ENCODE measurements at places on chromosomes 5 and 9.

GRCh38 chr5:123273984-123274383 lies 149.2 kb downstream of the CEP120 start:
- DNase-seq = no peak

DNA sequence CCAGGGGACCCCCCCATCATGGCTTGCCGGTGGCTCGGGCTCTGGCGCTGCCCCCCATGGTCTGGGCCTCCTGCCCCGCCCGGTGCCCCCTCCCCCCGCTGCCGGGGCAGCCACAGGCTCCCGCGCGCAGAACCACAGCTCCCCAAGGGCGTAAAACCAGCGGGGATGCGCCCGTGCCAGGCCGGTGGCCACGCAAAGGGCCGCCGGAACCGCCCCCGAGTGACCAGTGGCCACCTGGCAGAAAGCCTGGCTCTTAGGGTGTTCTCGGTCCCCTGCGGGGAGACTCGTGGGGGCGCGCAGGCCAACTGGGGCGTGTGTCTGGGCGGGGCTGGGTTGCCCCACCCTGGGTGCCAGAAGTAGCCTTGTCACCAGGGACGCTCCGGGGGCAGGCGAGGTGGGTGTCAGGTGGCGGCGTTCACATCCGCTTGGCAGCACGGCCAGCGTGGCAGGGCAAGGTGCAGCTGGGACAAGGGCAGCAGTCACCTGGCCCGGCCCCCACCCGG lies 515 bp upstream of the AGPAT2 start:
- DNase-seq = no peak

GRCh38 chr5:103902893-103903292 lies 340.3 kb upstream of the NUDT12 start:
- DNase-seq = no peak

GRCh38 chr5:5650949-5651348 lies 228.5 kb downstream of the ICE1 start:
- no peak for DNase-seq

- no peak for DNase-seq
Measured at GRCh38 chr9:131546336-131547084, 1.2 kb downstream of the PRRT1B start.

DNA sequence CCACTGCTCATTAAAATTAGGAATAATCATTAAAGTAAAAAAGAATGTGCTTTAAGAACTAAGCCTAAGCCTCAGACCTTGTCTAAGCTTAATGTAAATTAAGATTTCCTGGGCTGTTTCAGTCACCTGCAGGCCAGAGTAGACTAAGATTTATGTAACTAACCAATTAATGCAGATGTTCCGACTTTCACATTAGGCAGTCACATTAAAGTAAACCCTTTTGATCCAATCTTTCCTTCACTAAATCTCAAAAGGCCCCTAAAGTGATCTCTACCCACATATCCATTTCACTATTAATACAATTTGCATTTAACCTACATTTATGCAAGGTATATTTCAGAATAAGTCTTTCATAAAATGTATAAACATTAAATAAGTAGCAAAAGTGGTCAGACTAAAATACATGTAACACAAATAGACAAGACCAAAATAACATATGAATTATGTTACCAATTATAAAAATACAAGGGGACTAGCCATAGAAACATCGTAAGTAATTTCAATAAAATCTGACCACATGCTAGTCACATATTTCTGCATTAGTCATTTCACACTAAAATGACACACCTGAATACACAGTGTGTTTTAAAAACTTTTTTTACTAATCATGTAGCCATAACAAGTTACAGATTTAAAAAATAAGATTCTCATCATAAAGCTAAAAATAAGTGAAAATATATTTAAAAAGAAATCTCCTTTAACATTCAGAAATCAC lies 7.7 kb downstream of the NR3C1 start:
- no peak for DNase-seq

DNA sequence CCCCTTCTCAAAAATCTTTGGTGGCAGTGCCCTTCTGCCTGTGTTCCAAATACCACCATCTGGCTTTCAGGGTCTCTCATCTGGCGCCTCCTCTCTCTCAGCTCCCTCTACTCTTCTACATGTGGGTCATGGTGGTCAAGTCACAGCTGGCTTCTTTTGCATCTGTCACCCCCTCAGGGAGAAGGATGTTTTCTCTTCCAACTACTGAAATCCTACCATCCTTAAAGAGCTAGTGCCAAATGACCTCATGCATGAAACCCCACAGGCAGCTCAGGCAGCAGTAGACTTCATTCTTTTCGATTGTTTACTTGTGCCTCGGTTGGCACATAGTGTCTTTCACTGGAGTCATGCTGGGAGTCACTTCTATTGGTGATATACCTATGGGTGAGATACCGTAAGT lies 219.2 kb downstream of the DCP2 start:
- DNase-seq = no peak

GRCh38 chr9:103188781-103189350 lies 193.7 kb downstream of the CYLC2 start:
- DNase-seq = no peak

- DNase-seq = no peak
Measured at GRCh38 chr9:1880038-1880565, 135.0 kb upstream of the SMARCA2 start.

- DNase-seq = no peak
Measured at GRCh38 chr5:98296426-98296825, 477.0 kb upstream of the RGMB start.

DNA sequence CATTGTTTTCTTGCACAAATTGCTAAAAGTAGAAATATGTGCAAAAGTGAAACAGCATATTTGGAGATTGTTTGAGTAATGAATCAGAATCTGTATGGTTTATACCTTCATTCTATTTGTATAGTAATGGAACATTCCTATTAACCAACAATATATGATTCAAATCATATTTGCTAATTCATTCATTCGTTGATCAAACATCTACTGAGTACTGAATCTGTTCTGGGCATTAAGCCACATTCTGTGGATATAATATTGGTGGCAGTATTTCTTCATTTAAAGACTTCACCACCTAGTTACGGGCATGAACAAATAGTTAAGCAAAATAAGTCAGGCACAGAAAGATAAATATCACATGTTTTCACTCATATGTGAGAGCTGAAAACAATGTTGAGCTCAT lies 385.7 kb downstream of the MTRR start:
- no peak for DNase-seq

GRCh38 chr5:20572614-20573013 lies 584.6 kb upstream of the CDH18 start:
- DNase-seq = no peak

- no peak for DNase-seq
Measured at GRCh38 chr9:105510024-105510423, 47.9 kb upstream of the FKTN start.

DNA sequence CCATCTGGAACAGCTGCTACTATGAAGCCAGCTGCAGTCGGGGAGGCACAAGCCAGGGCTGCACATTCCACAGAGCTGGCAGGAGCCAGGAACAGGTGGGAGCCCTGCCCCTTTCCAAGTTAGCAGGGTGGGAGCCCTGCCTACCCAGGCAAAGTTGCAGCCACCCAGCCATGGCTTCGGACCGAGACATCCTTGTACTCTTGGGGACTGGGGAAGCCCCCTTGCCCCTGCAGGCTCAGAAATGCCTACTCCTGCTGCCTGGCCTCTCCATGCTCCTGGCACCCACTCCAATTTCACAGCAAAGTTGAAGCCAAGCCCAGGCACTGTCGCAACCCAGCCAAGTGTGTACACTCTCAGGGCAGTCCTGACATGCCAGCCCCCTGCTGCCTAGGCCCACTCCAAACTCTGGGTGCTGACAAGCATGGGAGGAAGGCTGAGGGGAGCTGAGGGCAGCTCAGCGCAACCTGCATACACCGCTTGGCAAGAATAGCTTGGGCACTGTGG lies 165.1 kb downstream of the RNF180 start:
- no peak for DNase-seq

DNA sequence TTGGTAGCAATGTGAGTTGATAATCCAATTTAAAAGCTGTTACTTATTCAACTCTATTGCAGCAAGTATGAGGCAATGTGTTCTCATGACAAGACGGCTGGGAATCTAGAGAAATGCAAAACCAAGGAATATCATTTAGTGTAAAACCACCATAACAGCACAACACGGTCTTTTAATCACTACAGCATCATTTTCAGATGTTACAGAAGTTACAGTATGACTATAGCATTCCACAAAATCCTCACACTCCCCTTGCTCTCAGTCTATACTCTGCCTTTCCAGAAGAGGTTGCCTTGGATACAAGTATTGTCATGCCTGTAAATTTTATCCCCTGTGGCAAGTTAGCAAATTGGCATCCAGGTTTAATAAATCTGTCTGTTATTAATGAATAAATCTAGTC lies 28.6 kb upstream of the TAS2R1 start:
- DNase-seq = no peak

DNA sequence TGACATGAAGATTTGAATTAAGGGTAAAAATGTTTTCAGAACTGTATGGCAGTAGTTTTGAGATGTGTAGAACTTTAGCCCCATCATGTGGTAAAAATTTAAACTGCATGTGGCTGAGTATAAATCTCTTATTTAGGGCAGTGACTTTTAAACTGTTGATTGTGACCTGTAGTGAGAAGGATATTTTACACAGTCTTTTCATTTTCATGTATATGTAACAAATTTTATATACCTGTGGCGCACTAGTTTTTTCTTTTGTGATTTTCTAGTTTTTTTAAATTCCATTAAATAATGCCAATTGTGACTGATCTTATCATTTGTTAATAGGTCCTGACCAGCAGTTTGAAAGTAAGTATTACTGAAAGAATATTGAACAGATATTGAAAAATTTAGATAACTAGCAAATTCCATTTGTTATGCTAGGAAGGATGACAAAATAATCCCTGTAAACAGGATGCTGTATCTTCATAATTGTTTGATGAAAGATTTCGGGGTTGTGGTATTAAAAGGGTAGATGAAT lies 47.2 kb downstream of the GPBP1 start:
- peak; percentile 22 for DNase-seq

- no peak for DNase-seq
Measured at GRCh38 chr5:54831233-54831632, 154.2 kb downstream of the ESM1 start.

- DNase-seq = no peak
Measured at GRCh38 chr5:65620021-65620420, 4.1 kb downstream of the TRIM23 start.

DNA sequence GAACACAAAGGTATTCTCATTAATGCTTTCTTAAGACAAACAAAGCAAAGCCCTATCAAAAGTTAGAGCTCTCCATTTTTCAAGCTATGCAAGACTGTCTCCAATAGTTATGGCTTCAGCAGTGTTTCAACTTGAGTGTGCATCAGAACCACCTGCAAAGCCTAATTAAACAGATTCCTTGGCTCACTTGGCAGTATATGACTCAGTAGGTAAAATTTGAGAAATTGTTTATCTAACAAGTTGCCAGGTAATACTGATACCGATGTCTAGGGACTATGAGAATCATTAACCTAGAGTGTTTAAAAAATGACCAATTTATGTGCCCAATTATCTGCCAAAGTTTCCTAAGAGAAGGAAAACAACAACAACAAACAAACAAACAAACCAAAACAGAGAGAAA lies 60.3 kb upstream of the PARP8 start:
- no peak for DNase-seq

DNA sequence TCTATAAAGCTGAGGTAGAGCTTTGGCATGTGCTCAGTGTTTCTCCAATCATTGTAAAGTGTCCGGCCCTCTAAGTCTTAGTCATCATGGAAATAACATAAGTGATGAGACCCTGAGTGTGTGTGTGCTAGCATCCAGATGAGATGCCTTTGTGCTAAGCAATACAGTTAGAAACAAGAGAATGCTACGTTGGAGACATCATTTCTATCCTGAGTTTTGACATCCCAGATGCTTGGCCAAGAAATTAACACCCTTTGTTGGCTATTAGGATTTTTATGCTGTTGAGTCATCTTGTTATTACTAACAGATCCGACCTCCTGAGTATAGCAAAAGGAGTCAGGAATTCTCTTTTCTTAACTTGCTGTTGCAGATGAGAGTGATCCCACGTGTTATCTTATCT lies 508.0 kb downstream of the GADD45G start:
- no peak for DNase-seq

- DNase-seq = no peak
Measured at GRCh38 chr9:92463984-92464383, 18.3 kb downstream of the ASPN start.

DNA sequence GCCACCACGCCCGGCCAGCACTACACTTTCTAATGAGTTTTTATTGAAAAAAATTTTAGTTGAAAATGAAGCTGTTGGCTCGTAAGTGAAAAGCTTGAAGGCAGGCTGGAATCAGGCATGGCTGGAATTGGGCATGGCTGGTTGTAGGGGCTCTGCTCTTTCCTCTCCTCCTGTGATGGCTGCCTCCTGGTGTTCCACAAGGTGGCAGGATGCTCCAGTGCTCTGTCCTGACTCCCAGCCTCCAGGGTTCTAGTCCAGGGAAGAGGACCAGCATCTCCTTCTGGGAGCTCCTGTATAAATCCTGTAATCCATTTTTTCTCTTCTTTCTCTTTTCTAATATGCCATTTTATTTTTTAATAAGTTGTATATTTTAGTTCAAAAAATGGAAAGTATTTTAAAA lies 57.2 kb upstream of the DHFR start:
- DNase-seq = no peak

- no peak for DNase-seq
Measured at GRCh38 chr5:71778678-71779276, 59.7 kb downstream of the CARTPT start.

DNA sequence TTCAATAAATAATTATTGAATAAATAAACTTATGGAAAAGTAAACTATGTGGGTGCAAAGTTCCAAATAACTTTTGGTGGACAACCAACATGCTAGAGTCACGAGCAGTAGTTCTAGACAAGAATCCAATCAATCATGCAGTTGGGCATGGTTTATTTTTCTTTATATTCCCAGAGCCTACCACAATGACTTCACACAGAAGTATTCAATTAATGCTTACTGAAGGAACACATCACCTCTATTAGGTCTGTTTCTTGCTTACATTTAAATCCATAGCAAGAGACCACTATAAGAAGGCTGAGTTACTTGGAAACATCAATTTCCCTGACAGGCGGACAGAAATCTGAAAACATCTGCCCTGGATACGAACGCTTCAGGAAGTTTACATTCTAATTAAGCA lies 214.2 kb downstream of the TMEM232 start:
- no peak for DNase-seq

DNA sequence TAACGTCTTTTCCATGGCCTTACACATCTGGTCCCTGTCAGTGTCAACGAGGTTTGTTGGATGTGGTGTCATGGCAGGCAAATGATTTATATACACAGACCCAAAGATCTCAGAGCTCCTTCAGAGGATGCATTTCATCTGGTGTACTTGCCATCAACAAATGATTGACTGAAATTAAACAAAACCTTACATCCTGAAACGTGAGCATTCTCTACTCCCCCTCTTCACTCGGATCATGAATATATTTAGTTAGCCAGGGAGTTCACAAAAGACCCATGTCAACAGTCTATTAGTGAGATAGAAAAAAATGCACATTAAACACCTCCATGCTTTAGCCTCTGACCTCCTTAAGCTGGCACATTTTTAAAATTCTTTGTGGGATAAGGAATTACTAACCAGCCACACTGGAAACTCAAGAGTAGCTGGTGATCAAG lies 215.6 kb downstream of the EFNA5 start:
- DNase-seq = no peak

Measured in stimulated activated CD4-positive, alpha-beta T cell treated with anti-CD3 and anti-CD28 coated beads, Interleukin-2, amount 100 ng/mL, for 48 hours (primary cell).